ENCODE measurements at places on chromosomes 1 and 21. TPM values are rescaled to one million over a fixed set of nuclear protein-coding genes. Genes with fewer than 3 reads are reported as not detected.

The MYOC gene
- 0.41 TPM for total RNA-seq

The DPT gene
- 31.1 TPM for total RNA-seq

The PIGP gene
- total RNA-seq: 32.1 TPM

DNA sequence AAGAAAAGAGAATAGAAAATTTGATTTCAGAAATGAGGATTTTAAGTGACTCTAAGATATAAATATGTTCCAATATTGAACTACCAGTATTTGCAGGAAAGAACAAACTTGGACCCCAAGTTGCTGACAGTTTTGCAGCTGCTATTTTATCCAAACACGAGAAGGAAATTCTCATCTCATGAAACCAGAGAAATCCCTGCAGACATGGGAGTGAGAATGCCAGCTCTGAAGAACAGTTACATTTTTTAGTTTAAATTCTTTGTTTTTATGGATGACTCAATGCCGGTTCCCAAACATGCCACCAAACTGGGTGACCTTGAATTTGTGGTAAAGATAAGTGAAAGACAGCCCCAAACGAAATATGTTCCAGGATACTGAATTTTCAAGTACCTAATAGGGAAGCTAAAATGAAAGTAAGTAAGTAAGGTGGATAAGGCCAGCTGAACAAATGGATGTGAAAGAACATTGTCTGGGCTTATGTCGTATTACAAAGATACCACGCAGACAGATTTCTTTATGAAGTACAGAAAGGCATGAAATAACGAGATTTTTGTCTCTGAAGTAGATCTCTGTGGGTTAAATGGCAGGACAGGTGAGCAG, 19.9 kb downstream of the TLR5 start:
- no peak for ATAC-seq

DNA sequence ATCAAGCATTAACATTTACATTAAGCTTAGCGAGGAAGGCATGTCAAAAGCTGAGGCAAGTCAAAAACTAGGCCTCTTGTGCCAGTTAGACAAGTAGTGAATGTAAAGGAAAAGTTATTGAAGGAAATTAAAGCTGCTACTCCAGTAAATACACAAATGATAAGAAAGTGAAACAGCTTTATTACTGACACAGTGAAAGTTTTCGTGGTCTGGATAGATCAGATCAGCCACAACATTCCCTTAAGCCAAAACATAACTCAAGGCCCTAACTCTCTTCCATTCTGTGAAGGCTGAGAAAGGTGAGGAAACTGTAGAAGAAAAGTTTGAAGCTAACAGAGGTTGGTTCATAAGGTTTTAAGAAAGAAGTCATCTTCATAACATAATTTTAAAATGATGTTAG, 131.9 kb downstream of the VAV3 start:
- ATAC-seq: no peak

DNA sequence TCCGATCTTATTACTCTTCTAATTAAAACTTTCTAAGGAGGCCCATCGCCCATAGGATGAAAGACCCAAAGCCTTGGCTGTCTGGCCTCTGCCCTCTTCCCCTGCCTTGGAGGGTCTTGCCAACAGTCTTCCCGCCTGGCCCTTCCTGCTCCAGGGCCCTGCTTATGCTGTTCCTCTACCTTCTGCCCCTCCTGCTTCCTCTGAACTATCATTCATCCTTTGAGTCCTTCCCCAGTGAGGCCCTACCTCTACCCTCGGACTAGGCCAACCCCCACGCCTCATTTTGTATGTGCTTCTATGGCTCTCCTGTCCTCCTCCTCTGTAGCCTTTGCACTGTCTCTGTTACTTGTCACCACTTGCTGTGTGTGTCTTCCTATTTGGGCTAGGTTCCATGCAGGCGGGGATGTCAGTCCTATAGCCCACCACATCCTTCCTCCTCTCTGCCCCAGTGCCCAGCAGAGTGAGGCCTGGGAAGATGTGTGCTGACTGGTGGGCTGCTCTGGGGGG, 5.4 kb downstream of the RUSC1 start:
- no peak for ATAC-seq

- no peak for ATAC-seq
Measured at GRCh38 chr1:241464985-241465384, 54.6 kb downstream of the FH start.
